CD4-positive, alpha-beta T cell (primary cell): ENCODE measurements at places on chromosomes 6 and 20. TPM values are rescaled to one million over a fixed set of nuclear protein-coding genes. Genes with fewer than 3 reads are reported as not detected.

DNA sequence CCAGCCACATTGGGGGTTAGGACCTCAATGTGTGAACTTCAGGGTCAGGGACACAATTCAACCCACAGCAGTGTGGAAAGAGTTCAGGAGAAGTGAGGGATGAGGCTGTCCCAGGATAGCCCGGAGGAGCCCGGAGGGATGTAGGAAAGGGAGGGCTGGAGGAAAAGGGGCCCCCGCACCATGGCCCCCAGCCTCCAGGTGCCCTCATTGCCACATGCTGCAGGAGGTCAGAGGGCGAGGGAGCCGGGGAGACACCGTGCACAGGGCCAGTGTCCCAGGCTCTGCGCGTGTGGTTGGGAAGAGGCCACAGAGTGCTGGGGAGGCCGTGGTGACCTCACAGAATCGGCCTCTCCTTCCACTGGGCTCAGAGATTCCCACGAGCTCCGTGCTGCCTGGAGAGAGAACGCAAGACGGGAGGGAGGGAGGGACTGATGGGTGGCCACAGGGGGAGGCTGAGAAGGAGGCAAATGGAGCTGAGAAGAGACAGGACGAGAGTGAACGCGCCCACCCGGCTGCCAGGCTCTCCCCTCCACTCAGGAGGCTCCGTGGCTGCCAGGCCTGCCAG, 215.1 kb downstream of the DLL1 start:
- no peak for DNase-seq

- DNase-seq, result no peak
These were observed 215.0 kb upstream of the MARCKS start for GRCh38 chr6:113642001-113642713.

DNA sequence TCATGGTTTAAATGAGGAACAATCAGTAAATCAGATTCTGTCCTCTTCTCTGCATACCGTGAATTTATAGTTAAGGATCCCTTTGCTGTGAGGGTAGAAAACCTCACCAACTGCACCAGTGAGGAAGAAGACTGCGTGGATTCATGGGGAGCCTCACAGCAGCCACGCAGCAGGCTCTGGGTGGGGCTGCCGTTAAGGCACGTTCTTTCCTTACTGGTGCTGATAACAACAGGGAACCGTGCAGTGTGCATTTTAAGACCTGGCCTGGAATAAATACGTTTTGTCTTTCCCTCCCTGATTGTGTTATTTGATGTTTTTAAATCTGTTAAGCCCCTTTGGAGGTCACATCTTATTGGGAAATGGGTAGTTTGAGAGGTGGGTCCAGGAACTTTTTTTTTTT, 17.6 kb upstream of the MYLK2 start:
- no peak for DNase-seq

DNA sequence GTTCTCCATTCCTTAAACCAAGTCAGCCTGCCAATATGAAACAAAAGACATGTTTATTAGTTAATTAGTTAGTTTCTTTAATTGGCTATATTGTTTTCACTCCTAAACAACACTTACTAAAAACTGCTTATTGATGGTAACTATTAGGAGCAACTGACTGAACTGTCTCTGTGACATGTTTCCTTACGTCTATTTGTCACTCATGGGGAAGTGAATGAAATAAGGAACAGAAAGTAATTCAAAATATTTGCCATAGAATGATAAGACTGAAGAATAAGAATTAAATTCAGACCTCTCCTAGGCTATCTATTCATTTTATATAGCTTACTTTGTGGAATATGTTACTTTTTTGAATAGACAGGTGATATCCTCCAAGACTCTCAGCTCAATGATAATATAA, 217.2 kb downstream of the LAMA2 start:
- DNase-seq, result no peak

DNA sequence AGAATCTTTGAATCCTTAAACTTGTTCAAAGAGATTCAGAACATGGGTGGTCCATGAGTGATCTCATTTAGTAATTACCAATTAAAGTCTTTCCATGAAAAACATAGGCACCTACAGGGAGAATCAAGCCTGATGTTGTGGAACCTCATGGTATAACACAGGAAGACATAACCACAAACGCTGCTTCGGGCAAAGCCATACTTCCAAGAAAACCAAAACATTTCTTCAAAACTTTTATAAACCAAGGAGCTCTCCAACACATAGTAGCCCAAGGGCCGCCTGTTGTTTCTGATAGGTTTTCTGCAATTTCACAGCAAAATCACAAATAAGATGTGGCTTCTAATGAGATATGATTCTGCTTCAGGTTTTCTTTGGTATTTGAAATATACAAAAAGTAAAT, 2.5 kb downstream of the CHD6 start:
- DNase-seq, result no peak

DNA sequence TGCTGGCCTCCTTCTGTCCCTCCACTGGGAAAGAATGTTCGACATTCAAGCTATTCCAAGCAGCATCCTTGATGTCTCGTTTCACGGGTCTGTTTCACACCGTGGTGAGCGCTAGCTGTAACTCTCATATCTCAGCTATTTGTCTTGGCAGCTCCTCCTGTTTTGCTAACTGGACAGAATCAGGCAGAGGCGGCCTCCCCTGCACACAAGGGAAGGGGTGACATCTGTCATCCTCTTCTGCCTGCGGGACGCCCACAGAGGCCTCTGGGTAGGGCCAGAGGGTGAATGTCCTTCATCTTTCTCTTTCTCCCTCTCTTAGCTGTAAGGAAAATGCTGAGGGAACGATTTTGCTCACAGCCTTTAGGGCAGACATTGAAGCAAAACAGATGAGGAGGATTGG, 232.8 kb upstream of the GMDS start:
- DNase-seq, result no peak

DNA sequence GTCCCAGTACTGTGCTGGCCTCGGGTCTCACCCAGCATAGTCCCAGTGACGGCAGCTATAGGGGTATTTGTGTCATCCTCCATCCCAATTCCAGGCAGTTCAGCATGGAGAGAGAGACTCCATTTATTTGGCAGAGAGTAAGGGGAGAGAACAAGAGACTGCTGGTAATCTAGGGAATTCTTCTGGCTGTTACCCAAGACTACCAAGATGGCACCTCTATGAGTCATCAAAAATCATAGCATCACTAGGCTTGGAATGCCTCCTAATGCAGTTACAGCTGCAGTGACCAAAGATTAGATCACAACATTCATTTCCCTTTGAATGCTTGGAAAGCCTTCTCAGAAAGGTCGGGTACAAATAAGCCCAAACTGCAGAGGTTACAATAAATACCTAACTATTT, 660.4 kb upstream of the FLRT3 start:
- no peak for DNase-seq

DNA sequence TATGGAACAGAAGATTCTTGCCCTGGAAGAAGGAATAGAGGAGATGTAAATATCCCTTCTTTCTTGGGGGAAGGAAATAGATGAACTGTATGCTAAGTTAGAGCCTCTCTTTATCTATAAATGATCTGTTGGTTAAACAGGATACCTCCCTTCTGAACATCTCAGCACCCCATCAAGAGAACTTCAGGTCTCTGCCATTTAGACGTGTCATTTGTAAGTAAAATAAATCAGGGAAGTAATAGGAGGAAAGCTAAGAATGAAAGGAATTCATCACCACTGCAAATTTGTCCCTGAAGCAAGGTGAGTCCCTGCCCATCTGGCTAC, 42.5 kb upstream of the TNFAIP3 start:
- DNase-seq, result no peak

DNA sequence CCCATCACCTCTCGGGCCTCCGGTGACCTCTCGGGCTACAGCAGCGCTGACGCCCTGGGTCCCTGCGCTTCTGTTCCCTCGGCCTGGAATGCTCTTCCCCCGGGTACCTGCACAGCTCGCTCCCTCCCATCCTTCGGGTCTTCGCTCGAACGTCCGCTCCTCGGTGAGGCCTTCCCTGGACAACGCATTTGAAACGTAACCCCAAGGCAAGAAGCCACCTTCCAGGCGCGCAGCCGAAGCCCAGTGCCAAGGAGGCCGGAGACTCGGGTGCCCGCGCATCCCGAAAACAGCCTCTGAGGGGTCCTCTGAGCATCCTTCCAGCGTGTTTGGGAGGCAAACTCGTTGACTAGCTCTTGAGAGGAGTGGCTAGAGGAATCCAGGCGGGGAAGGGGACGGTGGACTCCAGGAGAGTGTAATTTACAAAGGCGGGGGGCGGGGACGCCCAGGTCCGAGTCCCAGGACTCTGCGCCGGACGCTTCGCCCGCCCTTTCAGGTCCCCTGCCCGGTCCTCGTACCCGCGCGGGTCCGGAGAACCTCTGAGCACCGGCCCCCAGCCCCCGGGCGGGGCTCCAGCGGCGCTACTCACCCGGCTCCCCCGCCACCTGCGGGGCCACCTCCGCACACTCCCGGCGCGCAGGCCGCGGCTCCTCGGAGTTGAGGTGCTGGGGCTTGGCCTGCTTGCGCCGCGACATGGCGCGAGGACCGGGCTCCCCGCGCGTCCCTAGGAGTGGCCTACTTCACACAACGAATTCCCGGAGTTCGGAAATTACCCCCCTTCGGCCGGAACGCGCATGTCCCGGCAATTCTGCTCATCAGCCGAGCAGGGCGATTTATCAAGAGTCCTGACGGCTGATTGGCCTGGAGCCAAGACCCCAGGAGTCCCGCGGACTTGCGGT, 86.8 kb downstream of the ZFP64 start:
- no peak for DNase-seq

- DNase-seq, result no peak
These were observed 490.7 kb upstream of the SULF2 start for GRCh38 chr20:48276021-48276342.

- DNase-seq, result no peak
These were observed 7.1 kb upstream of the AFDN start for GRCh38 chr6:167819576-167819975.

- DNase-seq, result no peak
These were observed 91.8 kb upstream of the AGPAT4 start for GRCh38 chr6:161365633-161366032.

- DNase-seq, result no peak
These were observed 44.7 kb downstream of the RREB1 start for GRCh38 chr6:7152462-7152861.

DNA sequence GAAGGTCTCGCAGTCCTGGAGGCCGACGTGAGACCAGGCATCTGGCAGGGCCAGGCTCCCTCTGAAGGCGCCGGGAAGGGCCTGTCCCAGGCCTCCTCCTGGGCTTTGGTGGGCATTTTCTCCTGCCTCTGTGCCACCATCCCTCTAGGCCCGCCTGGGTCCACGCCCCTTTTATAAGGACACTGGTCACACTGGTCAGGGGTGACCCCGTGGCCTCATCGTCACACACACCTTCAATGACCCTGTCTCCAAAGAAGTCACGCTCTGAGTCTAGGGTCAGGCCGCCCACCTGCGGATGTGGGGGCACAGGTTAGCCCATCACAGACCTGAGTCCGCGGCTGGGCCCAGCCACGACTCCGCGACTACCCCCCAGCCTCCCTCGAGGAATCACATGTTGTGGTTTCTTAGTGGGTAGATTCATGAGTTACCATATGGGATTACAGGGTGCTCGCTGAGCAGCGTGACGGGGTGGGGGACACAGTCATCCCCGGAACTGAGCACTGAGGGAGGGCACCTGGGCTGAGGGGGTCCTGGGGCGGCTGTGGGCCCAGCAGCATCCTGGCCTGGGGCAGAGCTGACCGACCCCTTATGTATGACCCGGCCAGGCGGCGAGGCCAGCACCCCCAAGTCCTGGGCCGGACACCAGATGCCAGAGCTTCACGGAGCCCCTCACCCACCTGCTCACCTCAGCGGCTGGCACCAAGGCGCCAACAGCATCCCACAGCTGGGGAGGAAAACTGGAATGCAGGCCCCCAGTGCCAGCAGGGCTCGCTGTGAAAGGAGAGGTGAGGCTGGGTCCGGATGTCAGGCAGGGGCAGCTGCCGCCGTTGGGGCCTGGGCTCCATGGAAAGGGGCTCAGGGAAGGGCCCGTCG, 115.9 kb downstream of the DLL1 start:
- no peak for DNase-seq

DNA sequence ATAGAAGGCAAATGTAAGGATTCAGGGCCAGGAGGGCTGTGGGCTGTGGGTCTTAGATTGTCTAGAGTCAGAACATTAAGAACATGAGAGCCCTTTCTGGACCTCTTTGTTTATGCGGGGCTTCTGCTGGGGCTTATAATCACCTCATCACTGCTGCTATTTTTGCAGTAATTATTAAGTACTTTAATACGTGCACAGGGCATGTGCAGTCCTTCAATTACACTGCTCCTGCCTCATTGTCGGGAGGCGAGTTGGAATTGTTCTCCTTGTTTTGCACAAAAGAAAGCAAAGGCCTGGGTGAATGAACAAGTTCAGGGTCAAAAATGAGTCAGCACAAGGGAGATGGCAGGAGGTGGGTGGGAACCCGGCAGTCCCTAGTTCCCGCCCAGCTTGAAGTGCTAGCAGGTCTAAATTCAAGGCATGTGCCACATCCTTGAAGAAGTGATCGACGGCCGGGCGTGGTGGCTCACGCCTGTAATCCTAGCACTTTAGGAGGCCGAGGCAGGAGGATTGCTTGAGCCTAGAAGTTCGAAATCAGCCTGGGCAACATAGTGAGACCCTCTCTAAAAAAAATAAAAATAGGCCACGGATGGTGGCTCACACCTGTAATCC, 34.4 kb upstream of the PTPN1 start:
- DNase-seq, result no peak

- DNase-seq, result no peak
These were observed 11.0 kb downstream of the DCBLD1 start for GRCh38 chr6:117493470-117493869.

DNA sequence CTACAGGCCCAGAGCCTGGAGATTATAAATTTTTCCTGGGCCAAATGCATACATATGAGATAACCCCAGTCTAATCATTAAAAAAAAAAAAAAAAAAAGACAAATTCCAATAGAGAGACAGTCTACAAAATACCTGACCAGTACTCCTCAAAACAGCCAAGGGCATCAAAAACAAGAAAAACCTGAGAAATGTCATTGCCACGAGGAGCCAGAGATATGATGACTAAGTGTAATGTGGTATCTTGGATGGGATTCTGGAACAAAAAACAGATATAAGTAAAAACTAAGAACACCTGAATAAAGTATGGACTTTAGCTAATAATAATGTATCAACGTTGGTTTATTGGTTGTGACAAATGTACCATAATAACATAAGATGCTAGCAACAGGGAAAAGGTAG, 24.9 kb downstream of the UBE2V1 start:
- DNase-seq, result no peak

DNA sequence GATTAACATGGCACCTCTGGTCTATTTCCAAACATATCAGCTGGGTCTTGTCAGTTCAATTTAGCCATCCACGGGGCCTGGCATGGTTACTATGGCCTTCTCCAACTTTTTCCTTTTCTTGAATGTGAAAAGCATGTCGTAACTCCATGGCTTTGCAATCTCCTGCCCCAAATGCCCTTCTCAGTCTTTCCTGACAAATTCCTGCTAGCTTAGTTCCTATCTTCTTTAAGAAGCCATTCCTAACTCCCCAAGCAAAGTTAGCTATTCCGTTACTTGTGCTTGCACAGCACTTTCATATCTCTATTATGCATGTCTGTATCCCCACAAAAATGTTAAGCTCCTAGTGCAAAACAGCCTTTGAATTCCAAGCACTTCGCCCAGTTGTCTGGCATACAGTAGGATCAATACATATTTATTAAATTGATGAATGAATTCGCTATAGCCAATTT, 105.6 kb downstream of the AIG1 start:
- no peak for DNase-seq

NDUFAF4 gene
- 37.3 TPM for total RNA-seq

REM1 gene
- total RNA-seq, result not detected

NEDD9 gene
- 44.3 TPM for total RNA-seq

ELOVL2 gene
- not detected for total RNA-seq

FITM2 gene
- 3.2 TPM for total RNA-seq

LST1 gene
- 8.9 TPM for total RNA-seq

SLC17A2 gene
- total RNA-seq, result not detected

SCGN gene
- total RNA-seq, result not detected

CDH26 gene
- 0.75 TPM for total RNA-seq

TTK gene
- 0.45 TPM for total RNA-seq

POM121L2 gene
- total RNA-seq, result not detected
